ENCODE measurements at places on chromosomes 16 and 17.

DNA sequence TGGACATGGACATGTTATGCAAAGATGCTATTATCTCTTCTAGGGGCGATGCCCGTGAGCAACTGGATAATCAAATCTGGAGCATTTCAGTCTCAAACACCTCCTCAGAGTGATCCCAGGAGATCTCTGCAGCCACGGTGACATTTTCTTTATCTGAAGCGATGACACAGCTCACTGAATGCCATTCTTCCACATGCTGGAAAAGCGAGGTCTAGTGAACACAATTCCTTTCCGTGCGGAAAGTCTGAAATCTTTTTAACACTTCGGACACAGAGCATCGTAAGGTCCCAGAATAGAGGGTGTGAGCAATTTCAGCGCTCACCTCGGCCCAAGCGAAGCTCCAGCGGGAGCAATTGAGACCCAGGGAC lies 531 bp upstream of the HASPIN start:
- DNase-seq = no peak

DNA sequence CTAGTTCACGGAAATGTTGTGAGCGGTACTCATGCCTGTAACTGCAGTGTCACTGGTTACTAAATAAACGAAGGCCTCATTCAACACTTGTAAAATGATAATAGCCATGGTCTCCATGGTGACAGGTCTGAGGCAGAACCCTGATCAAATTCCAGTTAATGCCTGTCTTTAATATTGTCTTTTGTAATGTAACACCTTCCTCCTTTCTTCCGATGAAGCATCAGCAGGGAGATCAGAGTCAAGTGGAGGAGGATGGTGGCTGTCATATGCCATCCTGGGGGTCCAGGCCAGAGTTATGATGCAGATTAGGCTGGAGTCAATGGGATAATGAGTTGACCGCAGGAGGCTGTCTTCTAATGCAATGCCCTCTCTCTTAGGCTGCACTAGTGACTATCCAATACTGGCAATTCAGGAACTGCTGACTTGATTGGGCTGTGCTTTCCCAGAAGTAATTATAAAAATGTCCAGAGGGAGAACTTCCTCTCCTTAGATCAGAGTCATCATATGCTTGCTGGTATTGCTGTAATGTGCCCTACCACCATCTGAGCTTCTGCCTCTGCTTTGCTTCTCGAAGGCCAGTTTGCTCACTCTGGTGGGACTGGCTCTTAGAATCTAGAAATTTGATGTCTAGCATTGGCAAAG lies 419.1 kb downstream of the CA10 start:
- no peak for DNase-seq

GRCh38 chr16:56340416-56340815 lies 84.9 kb downstream of the AMFR start:
- no peak for DNase-seq

DNA sequence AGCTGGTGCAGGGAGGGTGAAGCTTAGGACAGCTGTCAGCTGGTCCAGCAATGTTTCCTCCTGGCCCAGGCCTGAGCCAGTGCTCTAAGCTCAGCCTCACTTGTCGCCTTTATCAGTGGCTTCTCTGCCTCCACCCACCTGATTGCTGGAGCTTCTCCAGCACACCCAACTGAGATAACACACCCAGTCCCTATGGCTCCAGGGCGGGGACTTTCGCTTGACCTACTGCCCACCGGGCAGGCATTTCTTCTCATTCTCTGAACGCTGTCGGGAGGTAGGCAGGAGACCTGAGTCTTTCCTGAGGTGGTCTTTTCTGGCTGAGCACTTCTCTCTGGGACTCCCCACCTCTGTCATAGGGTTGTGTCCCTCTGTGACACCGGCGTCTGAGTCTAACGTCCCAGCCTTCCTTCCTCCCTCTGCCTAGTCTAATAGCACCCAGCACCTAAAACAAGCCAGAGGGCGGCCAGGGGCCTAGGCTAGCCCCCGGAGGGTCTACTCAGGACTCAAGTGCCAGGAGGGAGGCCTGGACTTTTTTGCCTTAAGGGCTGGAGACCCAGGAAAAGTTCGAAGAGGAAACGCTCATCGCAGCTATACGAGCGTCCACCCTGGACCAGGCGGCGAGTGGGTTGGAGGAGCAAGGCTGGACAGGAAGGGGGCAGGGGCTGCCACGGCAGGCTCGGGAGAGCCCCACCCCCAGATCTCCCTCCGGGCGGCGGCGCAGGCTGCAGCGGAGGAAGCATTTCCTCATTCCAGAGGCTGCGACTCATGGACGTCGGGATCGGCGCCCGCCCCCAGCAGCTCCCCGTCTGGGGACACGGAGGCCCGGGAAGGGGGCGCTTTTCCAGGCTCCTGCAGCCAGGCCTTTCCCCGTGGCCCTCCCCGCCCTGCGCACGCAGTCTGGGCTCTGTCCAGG lies 756 bp downstream of the TAX1BP3 start:
- DNase-seq = peak; percentile 28

DNA sequence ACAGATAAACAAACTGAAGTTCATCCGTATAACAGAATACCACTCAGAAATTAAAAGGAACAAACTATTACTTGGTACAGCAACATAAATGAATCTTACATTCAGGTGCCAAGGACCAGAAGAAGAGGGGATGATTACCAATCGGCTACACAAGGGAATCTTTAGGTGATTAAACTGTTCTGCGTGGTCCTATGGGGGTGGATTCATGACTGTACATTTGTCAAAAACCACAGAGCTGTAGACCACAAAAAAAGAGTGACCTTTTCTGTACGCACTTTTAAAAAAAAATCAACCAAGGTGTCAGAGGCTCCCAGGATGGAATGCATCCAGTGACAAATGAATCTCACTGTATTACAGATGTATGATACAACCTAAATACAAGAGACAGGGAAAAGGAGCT lies 110.8 kb downstream of the CDYL2 start:
- DNase-seq = peak; percentile 39

DNA sequence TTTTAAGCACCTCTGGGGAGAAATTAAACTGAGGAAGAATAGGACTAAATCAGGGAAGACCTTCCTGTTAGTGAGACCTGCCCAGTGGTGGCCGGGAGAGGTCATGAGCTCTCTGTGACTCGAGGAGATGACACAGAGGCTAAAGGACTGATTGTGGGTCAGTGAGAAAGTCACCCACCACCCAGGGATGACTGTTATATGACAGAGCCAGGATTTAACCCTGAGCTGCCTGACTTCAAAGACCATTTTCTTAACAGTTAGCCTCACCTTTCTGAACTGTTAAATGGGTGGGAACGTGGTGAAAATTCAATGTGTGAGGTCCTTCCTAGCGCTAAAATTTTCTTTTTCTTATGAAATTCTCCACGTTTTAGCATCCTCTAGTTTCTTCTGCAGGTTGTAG lies 72.5 kb downstream of the WSB1 start:
- no peak for DNase-seq

- no peak for DNase-seq
These were observed 75.8 kb downstream of the AXIN2 start for GRCh38 chr17:65485388-65486299.

DNA sequence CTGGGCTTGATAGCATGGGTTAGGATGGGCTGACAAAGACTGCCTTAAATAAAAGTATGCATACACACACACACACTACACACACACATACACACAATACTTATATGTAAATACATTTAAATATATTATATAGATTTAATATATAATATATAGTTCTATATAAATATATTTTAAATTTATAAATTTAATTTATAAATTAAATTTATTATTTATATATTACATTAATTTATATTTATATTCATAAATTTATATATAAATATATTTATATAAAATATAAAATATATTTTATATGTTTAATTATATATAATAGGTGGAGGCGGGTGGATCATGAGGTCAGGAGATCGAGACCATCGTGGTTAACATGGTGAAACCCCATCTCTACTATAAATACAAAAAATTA lies 83.2 kb downstream of the CDH13 start:
- no peak for DNase-seq

GRCh38 chr17:45291171-45291805 lies 25.5 kb downstream of the MAP3K14 start:
- DNase-seq = no peak

GRCh38 chr16:20074099-20074991 lies 655 bp upstream of the GPR139 start:
- DNase-seq = no peak

GRCh38 chr17:41970901-41971331 lies 4.3 kb downstream of the CNP start:
- DNase-seq = no peak

DNA sequence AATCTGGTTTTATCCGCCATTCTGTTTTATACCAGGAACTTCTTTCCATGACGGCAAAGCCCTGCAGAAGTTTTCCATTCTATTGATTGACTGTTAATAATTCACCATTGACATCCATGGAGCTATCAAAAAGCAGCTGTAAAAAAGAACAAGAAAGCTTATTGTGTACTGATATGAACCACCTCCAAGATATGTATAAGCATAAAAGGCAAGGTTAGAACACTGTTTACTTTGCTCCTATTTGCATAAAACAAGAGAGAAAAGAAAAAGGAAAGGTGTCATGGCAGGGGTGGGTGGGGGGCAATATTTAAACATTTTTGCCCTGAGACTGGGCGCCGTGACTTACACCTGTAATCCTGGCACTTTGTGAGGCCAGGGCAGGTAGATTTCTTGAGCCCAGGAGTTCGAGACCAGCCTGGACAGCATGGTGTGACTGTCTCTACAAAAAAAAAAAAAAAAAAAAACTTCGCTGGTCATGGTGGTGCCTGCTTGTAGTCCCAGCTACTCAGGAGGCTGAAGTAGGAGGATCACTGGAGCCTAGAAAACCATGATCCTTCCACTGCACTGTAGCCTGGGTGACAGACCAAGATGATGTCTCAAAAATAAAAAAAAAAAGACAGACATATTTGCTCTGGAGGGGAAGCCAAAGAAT lies 52.5 kb downstream of the TMEM114 start:
- no peak for DNase-seq

GRCh38 chr16:7714775-7715174 lies 382.1 kb downstream of the RBFOX1 start:
- DNase-seq = no peak

GRCh38 chr16:89722392-89723278 lies 1.3 kb downstream of the ZNF276 start:
- peak; percentile 83 for DNase-seq

DNA sequence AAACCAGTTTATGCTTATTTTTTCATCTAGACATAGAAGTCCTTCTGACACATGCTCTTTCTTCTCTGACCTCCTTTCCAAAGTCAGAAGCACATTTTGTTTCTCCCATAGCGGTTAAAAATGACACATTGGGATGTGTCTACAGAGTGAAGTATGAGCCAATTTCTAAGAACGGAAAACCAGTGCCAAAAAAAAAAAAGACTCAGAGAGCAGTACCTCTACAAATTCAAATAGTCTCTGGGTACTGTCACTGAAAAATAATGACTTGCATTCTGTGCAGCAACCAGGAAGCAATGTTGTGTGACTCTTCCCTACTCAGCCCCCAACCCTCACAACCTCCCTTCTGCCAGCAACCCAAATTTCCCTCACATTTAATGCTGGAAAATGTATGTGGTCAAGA lies 145.5 kb upstream of the PMFBP1 start:
- DNase-seq = no peak

DNA sequence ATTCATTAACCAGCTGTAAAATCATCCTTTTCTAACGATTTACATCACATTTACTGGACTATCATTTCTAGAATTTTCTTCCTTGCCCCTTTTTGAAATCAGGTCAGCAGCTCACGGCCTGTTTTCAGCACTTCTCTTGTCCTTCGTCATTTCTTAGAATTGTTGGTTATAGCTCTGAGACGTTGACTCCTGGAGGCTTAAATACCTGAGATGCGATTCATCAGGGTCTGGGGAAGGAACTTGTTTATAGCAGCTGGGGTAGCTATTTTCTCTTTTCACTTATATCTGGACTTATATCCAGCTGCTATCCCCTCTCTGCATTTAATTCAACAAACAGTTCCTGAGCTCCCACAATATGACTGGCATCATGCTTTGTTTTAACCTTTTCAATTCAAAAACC lies 338.7 kb upstream of the TNRC6C start:
- no peak for DNase-seq

DNA sequence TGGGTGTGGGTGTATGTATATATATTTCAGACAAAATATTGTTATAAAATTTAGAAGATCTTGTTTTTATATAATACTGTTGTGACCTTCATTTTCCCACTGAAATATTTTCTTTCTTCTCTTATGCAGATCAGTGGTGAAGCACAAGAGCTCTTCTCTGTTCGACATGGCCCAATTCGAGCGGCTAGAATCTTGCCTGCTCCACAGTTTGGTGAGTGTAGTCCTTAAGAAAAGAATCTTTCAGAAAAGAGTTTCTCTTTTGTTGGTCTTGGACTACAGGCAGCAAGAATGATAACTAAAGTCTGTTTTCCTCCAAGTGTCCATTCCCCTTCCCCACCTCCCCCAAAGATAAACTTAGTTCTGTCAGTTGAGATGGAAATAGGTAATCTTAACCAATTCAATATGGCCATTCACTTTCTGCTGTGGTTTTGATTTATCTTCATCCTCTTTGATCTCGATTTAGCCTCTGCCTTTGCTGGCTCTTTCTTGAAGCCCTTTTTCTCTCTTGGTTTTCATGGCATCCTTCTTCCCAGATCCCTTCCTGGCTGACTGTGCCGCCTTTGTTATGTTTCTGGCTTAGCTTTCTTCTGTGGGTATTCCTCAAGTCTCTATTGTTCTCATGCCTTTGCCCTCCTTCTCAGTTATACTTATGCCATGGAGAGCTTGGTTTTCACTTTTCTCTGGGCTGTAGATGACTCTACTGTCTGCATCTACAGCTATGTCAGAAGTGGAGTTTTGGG lies 69.6 kb downstream of the BCAS3 start:
- DNase-seq = no peak

DNA sequence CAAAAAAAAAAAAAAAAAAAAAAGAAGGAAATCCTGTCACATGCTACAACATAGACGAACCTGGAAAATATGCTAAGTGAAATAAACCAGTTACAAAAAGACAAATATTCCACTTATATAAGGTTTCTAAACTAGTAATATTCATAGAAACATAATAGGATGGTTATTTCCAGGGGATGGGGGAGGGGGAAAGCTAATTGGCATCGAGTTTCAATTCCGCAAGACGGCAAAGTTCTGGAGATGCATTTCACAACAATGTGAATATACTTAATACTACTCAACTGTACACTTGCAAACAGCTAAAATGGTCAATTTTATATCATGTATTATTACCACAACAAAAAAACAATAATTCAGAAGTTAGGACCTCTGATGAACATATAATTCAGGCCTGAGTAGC lies 37.9 kb upstream of the ABCA9 start:
- DNase-seq = no peak

DNA sequence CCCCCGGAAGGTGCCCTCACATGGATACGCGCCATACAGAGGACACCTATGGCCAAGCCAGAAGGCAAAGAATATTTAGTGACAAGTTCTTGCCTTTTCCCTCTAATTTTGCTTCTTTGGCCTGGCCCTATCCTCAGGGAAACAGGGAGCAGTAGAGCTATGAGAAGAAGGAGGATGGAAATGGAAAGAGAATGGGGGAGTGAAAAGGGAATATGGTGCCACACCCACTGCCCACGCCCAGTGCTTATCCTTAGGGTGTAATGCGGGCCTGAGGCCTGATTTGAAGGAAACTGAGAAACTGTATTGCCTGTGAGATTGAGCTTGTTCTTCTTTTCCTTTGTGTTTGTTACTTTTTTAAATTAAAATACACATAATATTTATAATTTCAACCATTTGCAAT lies 255.1 kb downstream of the HS3ST3A1 start:
- DNase-seq = no peak

Measured in activated CD4-positive, alpha-beta memory T cell treated with anti-CD3 and anti-CD28 coated beads for 36 hours (primary cell).